ENCODE measurements at places on chromosomes 12 and 14.

DNA sequence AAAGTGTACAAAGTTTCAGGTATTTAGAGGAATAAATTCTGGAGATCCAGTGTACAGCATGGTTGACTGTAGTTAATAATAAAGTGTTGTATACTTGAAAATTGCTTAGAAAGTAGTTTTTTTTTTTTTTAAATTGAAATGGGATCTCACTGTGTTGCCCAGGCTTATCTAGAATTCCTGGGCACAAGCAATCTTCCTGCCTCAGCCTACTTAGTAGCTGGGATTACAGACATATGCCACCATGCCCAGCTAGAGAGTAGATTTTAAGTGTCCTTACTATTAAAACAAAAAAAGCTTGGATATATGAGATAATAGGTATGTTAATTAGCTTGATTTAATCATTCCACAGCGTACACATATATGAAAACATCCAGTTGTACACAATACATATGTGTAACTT, 27.7 kb downstream of the FUT8 start:
- DNase-seq = no peak

DNA sequence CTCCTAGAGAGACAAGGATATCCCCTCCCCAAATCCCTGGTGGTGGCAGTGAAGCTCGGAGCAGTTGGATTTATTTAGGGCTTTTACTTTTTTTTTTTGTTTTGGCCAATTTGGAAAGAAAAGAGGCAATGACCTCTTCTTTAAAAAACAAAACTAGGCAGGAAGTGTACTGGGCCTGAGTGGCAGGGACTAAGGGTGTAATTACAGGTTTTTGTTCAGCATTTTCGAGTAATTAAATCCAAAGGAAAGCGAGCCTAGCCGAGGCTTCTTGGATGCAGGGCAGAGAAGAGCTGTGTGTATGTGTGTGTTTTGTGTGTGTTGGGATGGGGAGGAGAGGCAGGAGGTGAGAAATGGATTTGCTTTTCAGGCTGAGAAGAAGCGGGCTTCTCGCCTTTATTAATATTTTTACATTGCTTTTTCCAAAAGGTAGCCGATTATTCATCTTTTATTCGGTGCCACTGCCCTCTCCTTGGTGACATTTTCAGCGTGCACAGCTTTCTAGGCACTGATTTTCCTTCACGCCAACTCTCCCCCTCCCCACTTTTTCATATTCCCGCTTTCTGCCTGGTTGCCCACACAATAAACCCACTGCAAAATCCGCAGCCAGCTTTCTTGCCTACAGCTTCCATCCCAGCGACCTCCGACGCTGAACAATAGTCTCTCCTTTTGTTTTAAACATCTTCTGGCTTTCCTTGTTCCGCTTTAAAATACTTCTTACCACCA, 8.9 kb upstream of the IRF2BPL start:
- no peak for DNase-seq

- no peak for DNase-seq
Observed at GRCh38 chr14:42872786-42873185, 1266.1 kb downstream of the LRFN5 start.

DNA sequence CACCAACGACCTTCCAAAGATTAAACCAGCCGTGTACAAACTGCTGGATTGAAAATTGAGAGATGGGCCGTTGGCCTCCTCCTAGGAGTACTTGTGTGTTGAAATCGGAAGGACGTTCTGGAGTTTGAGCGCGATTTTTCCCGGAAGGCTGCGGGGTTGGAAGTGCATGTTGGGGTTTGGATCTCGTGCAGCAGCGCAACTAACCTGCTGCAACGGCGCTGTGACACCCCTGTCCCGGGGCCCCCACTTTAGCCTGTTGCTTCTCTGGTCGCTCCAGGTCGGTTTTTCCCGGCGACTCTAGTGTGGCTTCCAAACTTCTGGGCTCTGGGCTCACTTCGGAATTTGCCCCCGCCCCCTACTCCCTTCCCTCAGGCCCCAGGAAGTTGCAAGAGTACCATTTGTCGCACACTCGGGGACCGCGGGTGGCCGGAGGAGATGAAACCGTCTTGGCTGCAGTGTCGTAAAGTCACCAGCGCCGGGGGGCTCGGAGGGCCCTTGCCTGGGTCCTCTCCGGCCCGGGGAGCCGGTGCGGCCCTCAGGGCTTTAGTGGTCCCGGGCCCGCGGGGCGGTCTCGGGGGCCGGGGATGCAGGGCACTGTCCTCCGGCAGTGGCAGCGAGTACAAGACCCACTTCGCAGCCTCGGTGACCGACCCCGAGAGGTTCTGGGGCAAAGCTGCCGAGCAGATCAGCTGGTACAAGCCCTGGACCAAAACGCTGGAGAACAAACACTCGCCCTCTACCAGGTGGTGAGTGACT, at the start of gene ACSS3:
Gene ACSS3 (plus strand): TSS at position 394 of the 756 bp plus-strand sequence. CDS start 42 bp downstream, at position 436.
- no peak for DNase-seq

GRCh38 chr12:111580119-111580425, 19.0 kb downstream of the ATXN2 start:
- no peak for DNase-seq

DNA sequence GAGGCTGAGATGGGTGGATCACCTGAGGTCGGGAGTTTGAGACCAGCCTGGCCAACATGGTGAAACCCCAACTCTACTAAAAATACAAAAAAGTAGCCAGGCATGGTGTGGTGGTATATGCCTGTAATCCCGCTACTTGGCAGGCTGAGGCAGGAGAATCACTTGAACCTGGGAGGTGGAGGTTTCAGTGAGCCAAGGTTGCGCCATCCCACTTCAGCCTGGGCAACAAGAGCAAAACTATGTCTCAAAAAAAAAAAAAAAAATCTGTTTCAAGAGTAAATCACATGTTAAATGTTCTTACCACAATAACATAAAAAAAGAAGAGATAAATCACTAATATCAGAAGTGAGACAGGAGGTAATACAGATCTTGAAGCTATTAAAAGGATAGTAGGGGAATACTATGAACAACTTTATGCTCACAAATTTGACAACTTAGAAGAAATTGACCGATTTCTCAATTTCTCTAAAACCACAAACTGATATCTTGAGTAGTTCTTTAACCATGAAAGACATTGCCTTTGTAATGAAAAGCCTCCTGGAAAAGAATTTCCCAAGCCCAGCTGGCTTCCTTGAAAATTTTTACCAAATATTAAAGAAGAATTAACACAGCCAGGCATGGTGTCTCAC, 37.7 kb downstream of the TAOK3 start:
- DNase-seq = no peak
